Amygdala (tissue), 56 donors: ENCODE measurements at places on chromosomes 16 and 17.

- DNase-seq = no peak
Observed at GRCh38 chr16:69693916-69694315, 32.4 kb downstream of the NQO1 start.

GRCh38 chr16:57474671-57475661, 11.3 kb downstream of the DOK4 start:
- DNase-seq = no peak

GRCh38 chr17:30116345-30116660, 313 bp upstream of the NSRP1 start:
- no peak for DNase-seq

- DNase-seq = no peak
Observed at GRCh38 chr17:65268832-65269231, 131.7 kb downstream of the RGS9 start.

DNA sequence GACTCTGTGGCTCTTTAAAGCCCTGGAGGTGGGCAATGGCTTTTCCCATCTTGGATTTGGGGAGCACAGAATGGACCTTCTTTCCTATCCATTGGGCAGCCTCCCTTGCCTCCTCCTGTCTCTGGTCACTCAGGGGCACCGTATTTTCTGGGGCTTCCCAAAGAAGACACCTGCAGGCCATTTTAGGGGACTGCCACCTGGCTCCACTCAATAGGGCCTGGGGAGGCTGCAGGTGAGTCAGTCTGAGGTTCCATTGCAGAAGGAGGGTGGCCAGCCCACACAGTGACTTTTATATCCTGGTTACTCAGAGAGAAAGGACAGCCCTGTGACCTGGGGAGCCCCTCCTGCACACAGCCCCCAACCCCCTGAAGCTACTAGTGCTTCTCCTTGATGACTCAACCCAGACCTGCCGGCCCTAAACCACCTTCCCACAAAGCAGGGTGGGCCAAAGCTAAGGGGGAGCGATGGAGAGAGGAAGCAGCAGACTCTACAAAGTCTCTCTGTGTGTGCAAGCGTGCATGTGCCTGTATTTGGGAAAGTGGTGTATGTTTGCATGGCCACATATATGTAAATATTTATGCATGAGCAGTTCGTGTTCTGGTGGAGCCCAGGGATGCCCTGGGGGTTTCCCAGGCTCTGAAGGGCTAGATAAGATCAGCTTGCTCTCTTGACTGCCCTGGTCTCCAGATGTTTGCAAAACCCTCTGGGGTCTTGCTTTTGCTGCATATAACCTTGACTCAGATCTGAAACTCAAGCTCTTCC, 5.0 kb downstream of the CX3CL1 start:
- DNase-seq = no peak

DNA sequence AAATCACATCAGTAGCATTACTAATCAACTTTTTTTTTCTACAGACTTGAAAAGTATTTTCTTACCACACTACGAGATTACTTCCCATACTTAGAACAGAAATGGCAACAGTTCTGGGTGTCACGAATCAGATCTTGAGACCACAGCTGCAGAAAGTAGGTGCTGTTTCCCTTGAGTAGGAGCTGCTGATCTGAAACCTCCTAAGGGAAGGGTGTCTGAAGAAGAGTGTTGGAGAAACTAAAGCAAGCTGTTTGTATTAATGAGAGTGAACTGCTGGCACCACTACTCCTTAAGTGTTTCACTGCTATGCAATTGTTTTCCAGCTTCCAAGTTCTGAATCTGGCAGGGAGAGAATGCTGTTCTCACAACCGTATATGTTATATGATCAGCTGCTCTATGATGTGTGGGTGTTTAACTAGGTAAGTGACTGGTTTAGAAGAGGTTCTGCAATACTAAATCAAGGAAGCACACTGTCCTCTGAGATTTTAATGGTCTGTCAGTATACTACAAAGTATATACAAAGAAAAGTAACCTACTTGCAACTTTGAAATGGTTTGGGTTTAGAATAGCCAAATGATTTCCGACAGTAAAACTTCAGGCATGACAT, 3.3 kb downstream of the ZNF652 start:
- DNase-seq = no peak

DNA sequence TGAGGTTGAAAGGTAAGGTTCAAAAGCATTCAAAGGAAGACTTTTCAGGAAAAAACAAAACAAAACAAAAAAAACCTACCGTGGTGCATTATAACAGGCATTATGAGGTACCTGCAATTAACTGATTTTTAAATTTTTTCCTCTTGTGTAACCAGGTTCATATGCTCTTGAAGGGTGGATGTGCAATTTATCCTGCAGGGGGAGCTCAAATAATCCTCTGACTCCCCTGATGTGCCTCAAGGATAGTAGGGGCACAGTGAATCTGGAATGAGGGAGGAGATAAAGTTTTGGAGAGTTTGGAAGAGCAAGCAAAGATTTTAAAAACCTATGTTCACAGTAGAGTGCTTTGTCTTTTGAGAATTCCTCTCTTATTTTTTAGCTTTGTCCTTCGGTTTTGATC, 1349.4 kb downstream of the CDH8 start:
- DNase-seq = no peak

GRCh38 chr16:75096656-75097055, 19.9 kb downstream of the LDHD start:
- DNase-seq = no peak

- no peak for DNase-seq
Observed at GRCh38 chr16:89422527-89422904, 67.8 kb downstream of the ANKRD11 start.

DNA sequence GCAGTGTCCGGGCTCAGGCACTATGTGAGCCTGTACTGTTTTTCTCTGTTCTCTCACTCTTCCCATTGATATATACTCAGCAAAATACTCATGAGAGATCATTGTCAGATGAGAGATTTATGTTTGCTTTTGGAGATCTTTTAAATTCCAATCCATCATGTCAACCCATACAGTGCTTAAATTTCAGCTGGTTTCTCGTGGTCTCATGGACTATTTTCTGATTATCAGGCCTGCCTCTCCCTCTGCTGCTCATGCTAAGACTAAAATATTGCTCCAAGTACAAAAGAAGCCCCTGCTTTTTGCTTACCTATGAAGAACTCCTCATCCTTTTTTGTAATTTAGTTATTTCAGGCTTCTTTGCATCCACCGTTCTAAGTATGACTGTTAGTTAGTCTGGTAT, 547.2 kb downstream of the KCNJ2 start:
- DNase-seq = no peak

GRCh38 chr17:72378414-72379390, 257.9 kb downstream of the SOX9 start:
- DNase-seq = peak; percentile 30

GRCh38 chr16:67514382-67514828, 14.2 kb upstream of the RIPOR1 start:
- DNase-seq = no peak

DNA sequence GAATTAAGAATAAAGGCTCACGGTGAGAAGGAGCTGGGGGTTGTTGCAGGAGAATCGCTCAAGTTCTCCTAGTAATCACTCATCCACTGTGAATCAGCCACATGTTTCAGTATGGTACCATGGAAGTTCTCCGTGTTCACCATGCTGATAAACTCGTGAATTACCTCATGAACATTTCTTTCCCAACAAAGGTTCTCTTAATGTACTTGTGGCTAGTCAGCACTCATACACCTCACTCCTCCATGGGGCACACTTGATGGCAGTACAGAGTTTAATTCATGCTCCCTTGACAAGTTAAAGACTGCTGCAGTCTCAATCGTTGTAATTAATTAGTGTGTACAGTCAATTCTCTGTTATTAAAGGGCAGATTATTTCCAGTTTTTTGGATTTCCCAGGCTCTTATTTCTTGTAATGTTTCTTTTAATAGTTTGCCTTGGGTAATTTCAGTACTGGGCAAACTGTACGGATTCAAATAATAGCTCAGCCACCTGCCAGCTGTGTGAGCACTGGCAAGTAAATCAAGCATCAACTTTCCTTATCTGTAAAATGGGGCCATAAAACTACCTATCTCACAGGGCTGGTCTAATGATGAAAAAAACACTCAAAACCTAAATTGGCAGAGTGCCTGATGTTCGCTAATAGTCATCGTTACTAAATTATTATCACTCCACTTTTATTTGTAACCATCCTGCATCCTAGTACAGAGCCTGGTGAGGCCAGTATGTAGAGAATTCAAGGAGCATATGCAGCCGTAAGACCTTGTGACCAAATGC, 6.1 kb downstream of the GOT2 start:
- no peak for DNase-seq

GRCh38 chr16:3738541-3738940, 21.2 kb upstream of the TRAP1 start:
- DNase-seq = no peak

GRCh38 chr17:16391451-16391850, 10.6 kb downstream of the UBB start:
- DNase-seq = no peak

GRCh38 chr17:57422574-57423164, 166.3 kb downstream of the MSI2 start:
- no peak for DNase-seq

DNA sequence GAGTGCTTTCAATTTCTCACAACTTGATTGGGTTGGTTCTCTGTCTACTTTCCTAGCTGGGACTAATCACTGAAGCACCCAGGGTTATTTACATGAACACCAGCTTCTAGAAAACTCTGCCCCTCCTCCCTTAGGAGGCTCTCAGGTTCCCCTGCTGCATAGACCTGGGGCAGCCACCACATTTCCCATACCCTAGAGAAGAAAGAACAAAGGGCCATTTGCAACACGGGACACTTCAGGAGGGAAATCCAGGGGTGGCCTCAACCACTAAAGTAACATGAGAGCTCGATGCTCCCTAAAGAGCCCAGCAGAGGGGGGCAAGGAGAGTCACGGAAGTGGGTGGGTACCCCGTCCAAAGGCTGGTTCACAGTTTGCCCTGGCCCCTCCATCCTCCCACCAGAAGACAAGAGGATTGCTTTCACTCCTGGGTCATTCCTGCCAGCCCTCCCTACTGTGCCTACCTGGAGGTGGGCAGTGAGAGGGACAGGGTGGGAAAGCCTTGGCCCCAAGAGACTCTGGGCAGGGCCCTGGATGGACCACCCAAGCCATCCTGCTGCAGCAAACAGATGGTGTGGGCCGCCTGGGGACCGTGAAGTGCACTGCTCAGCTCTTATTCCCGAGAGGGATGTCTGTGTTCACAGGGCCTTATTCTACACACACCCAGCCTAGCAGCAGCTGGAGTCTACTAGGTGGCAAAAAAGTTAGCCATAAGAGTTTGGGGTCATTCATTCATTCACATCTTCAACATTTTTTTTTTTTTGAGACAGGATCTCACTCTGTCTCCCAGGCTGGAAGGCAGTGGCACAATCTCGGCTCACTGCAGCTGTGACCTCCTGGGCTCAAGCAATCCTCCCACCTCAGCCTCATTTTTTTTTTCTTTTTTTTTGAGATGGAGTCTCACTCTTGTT, 392.1 kb downstream of the SOX9 start:
- DNase-seq = no peak

- DNase-seq = no peak
Observed at GRCh38 chr16:19583665-19584300, 28.3 kb downstream of the VPS35L start.

GRCh38 chr17:27339836-27340550, 46.1 kb downstream of the WSB1 start:
- DNase-seq = no peak

DNA sequence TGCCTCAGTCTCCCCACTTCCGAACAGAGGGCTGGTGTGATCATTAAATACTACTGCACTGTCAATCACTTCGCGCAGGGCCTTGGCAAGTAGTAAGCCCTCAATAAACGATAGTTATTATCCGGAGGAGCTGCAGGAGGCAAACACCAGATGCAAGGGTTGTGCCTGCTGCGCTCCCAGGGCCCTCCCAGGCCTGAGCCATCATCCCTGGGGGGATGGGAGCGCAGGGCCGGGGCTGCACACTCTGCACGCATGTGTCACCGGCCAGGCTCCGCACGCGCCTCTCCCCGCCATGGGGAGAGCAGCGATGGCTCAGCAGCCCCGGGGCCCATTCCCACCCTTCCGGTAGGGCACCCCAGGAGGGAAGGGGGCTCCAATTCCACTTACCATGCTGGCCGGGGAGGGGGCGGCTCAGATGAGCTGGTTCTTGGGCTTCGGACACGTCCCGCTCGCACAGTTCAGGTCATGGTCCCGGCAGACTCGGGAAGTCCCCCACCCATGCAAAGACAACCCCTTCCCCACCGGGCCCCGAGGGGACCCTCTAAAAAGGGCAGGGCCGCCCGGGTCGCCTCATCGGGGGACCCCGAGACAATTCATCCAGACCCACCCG, 681 bp downstream of the XPO6 start:
- DNase-seq = peak; percentile 30

GRCh38 chr16:30527635-30528178, 1.3 kb upstream of the ZNF768 start:
- DNase-seq = no peak

DNA sequence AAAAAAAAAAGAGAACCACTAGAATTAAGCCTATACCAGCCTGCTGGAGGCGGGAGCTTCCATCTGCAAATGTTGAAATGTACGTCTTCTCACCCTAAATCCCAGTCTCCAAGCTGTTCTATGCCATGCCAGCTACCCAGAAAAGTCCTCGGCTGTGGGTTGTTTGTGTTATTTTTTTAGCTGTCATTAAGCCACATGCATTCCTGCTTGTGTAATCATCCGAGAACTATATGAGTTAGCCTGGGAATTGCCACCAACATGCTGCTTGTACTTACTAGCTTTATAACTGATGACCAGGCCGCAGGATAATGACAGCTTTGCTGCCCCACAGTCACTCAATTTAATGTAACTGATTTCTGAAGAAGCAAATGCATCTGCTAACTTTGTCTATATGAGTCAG, 313.9 kb upstream of the SALL1 start:
- DNase-seq = no peak

GRCh38 chr17:44539673-44540072, 17.6 kb upstream of the FZD2 start:
- no peak for DNase-seq

GRCh38 chr17:21674242-21674731, 18.0 kb upstream of the KCNJ18 start:
- DNase-seq = no peak

DNA sequence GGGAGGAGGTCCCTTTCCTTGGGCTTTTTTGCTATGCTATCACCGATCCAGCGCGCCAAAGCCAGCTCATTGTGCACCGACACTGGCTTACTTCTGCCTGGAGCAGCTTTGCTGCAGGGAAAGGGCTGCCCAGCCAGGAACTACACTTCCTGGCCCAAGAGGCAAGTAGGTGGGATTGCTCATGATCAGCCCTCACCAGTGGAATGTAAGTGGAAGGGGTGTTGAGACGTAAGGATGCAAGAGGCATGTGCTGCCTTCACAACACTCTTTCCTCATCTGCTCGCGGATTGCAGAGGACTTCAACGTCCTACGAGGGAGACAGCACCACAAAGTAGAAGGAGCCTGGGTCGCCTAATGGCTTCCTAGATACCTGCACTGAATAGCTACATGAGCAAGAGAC, 104.3 kb upstream of the FOXF1 start:
- DNase-seq = no peak

DNA sequence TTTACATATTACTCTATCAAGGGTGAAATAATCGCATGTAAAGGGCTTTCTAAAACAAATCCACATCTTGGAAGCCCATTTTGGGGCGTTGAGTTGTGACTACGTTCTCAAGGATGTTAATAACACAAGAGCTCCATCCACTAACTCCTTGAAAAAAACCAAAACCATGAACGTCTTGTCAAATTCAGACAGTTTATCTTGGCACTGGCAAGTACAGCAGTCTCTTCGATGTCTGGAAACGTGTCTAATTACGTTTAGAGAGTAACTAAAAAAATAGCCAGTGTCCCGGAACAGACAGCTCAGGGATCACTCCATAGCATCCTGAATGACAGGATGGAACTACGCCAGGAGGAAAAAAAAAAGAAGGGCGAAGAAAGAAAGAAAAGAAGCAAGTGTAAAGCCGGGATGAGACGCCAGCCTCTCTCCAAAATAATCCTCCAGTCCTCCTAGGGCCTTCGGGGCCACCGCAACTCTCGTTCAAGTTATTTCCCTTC, 954 bp downstream of the MYO1D start:
- DNase-seq = no peak
